Cortex of kidney (tissue), 1 donor: ENCODE measurements at places on chromosomes 3 and 15.

- no peak for DNase-seq
These were observed 2.4 kb downstream of the NMNAT3 start for GRCh38 chr3:139675327-139675726.

- no peak for DNase-seq
These were observed 15.9 kb downstream of the CDAN1 start for GRCh38 chr15:42721016-42721415.

DNA sequence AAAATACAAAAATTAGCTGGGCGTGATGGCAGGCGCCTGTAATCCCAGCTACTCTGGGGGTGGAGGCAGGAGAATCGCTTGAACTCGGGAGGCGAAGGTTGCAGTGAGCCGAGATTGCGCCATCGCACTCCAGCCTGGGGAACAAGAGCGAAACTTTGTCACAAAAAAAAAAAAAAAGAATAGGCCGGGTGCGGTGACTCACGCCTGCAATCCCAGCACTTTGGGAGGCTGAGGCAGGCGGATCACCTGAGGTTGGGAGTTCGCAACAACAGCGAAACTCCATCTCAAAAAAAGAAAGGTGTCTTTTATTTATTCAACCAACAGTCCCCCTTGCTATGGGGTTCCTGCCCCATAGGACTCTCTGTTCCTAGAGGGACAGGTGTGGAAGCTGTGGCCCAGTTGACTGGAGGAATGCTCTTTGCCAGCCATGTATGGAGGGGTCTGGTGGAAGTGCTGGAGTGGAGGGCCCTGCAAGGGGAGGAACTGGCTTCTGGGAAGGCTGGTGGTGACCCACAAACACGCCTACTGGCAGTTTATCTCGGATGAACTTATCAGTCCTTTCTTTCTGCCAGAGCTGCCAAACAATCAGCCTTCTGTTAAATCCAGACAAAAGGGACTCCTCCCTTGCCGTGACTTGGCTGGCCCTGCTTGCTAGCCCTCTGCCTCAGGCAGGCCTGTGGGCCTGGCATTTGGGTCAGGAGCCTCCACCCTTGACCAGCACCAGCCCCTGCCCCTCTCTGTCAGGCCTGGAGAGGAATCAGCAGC, 4.6 kb upstream of the DAG1 start:
- no peak for DNase-seq

DNA sequence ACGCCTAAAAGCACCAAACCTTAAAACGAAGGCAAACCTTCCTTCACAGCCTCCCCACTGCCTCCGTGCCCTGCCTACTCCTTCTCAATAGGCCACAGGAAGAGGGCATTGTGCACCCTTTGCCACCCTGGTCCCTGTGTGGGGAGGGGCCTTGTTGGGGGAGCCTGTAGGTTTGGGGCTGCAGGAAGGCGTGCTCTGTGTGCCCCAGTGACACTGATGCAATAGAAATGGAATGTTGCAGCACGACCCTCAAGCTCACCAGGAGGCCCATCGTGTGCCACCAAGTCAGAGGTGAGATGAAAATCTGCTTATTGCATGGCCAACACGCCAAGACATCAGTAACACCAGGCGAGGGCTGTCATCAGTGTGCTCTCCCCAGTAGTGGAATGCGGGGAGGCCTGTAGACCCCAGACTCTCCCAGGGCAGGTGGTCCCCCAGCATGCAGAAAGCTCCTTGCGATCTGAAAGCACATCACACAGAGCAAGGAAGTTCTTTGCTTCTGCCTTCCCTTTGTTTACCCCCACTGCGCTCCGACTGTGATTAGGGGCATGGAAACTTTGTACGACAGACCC, 86.2 kb downstream of the ASB7 start:
- no peak for DNase-seq

GRCh38 chr15:35211240-35211902, 126.3 kb upstream of the NANOGP8 start:
- DNase-seq = no peak

GRCh38 chr3:32956750-32957570, 5.5 kb downstream of the CCR4 start:
- no peak for DNase-seq
